T-helper 22 cell (primary cell): ENCODE measurements at places on chromosomes 3 and 15.

DNA sequence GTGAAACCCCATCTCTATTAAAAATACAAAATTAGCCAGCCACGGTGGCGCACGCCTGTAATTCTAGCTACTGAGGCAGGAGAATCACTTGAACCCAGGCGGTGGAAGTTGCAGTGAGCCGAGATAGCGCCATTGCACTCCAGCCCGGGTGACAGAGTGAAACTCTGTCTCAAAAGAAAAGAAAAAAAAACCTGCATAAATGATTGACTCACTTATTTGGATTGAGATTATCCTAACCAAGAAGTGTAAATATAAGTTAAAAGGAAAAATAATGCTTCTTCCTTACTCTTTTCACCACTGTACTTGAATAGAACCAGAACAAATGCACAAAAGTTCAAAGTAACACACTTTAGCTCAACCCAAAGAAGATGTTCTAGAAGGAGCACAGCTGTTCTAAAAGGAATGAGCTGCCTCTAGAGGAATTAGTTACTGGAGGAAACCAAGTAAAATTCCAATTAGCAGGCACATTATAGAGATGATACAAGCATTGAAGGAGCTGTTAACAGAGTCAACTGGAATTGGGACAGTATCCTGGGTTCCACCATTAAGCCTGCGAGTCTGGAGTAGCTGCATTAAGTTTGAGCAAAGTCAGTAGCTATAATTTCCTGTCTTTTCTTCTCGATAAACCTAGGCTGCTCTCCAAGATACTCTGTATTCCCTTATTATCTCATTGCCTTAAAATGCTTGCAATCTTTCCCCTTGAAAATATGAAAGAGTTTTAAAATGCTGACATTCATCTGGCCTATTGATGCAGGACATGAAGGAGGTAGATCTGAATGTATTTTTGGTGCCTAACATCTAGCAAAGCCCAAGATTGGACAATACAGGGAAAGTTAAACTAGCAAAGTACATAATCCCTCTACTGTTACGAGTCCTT lies 9.5 kb downstream of the MTHFS start:
- DNase-seq = no peak

DNA sequence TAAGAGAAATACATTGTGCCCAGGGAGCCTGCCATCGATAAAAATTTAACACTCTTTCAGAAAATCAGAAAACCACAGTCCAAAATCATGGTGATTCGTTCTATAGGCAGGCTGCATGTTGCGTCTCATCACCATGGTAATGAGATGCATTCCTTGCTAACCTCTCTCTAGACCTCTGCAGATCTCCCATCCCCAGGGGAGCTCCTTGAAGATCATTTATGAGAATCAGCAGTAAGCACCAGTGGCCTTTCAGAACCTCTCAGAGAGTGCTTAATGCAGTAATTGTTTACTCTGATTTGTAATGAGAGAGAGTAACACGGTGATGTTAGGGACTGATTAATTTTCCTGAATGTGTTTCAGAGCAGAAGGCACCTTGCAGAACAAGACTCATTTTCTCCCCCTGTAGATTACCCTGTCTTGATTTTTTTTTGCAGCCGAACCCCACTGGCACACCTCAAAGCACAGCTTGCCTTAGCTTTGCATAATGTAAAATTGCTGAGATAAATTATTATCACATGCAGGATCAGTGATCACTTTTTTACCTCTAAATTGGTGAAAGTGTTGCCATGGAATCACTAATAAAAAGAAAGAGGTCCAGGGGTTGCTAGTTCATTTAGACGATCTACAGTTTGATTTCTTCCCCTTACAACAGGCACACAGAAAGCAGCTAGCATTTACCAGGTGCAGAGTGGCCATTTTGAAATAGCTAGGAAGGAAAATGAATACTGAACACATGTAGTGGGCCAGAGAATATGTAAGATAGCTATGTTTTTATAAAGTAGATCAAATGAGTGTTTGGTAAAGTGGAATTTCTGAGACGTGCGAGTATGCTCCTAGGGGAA lies 98.9 kb upstream of the CHL1 start:
- no peak for DNase-seq

DNA sequence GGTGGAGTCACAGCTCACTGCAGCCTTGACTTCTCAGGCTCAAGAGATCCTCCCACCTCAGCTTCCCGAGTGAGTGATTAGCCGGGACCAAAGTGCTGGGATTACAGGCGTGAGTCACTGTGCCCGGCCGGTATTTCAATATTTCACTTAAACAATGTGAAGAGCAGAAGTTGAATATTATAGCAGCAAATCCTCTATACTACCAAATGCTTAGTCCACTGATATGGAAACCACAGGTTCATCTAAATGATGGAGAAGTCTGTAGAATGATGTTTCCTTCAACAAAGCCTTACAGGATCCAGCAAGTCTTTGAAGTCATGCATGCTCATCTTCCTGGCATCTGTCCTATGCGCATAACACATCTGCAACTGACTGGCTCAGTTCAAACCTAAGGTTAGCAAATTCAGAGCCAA lies 20.3 kb upstream of the UACA start:
- DNase-seq = no peak

DNA sequence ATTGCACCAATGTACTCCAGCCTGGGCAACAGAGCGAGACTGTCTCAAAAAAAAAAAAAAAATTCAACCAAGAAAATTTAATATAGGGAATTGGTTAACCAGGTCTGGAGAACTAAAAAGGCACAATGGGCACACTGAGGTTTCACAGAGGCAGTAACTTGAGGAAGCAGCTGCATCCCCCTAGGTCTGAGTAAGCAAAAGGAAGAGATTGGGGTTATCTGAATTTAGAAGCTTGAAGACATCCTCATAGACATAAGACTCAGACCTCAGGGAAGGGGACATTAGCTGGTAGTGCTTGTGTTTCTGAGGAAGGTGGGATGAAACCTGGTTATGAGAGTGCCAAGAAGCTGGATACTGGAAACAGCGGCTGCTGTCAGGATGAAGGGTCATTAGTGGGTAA lies 50.1 kb upstream of the LEKR1 start:
- DNase-seq = no peak

DNA sequence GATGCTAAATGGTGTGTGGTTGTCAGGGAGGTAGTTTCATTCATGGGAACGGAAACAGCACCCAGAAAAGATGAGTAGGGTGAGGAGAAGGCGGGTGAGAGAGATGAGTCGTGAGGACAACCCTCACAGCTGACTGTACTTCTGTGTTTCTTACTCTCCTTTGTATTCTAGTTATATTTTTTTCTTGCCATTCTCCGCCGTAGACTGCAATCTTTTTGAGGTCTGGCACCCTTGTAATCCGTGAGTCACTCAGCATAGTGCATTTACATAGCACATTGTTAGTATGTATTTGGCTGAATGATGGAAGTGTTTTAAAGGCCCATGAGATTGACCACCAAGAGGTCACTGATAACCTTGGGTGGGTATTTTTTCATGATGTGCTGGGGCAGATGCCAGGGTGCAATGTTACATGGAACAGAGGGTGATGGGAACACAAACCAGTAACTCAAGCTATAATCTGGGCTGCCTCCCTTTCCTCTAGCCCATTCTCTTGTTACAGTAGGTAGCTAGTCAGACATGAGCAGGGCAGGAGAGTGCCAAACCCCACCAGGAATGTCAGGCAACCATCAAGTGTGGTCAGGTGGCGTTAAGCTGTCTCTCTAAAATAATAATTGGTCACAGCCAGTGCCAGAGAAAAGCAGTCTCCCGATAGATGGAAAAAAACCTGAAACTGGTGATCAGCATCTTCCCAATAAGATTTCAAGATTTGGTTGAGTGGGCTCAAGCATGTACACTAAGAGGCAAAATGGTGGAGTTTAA lies 18.8 kb upstream of the DGKG start:
- DNase-seq = no peak

DNA sequence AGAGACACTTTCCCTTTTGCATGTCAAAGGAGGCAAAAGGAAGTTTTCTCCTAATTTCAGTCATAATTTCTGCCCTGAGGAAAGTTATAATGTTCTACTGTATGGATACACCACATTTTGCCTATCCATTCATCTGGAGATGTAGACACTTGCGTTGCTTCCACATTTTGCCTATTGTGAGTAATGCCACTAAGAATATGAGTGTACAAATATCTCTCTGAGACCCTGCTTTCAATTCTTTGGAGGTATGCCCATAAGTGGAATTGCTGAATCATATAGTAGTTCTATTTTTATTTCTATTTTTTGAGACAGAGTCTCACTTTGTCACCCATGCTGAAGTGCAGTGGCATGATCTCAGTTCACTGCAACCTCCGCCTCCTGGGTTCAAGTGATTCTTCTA lies 3.6 kb upstream of the CD276 start:
- DNase-seq = no peak

DNA sequence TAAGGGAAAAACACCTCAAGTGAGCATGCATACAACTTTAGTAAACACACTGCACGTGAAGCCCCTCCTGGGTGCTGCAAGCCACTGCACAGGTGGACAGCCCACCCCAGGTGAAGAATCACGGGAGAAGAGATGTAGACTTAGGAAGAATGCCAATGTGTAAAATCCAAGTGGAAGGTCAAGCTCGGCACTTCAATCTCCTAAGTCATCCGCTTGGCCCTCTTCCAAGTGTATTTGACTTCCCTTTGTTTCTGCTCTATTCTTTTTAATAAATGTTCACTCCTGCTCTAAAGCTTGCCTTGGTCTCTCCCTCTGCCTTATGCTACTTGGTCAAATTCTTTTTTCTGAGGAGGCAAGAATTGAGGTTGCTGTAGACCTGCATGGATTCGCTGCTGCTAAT lies 316.6 kb downstream of the EDEM1 start:
- no peak for DNase-seq

GRCh38 chr15:51967583-51967982 lies 4.0 kb downstream of the LEO1 start:
- DNase-seq = no peak
